Activated CD4-positive, alpha-beta T cell treated with anti-CD3 and anti-CD28 coated beads for 48 hours (primary cell): ENCODE measurements at places on chromosomes 4 and X.
A peak's percentile ranks its signal among the peaks of the same experiment; 100 is the strongest.

GRCh38 chrX:86104526-86104925 lies 43.7 kb upstream of the DACH2 start:
- DNase-seq = no peak

DNA sequence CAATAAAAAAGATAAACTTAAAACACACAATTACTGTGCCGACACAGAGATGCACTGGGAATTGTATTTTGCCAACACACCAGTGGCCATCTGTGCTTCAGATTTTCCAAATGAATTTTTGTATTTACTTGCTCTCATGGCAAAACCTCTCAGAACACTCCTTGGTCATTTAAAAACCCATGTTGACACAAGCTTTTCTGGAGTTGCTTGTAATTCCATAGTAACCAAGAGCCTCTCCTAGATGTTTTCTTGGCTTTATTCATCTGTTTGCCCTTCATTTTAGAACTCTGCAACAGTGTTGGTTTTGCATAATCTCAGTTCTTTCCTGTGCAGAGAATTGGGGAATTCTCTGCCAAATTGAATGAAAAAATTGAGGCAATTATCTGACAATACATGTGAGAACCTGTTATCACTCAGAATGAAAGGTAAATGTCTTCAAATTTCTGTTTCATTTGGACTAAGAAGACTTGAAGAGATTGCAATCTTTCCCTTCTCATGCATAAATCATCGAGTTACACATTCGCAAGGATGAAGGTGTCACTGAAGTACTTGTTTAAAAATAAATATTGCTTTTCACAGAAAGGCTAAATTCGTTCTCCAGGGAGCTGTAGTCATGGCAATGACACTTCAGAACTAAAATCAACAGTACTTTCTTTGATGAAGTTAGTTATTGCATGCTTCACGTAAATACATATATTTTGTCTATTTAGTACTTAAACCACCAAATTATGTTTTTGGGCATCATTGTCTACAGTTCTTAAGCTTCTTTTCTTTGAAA lies 301.8 kb upstream of the CTSO start:
- no peak for DNase-seq

GRCh38 chr4:17134100-17134499 lies 235.7 kb upstream of the LDB2 start:
- no peak for DNase-seq

- no peak for DNase-seq
These were observed 65.6 kb downstream of the MRPL1 start for GRCh38 chr4:77927991-77928925.

- DNase-seq = no peak
These were observed 27.8 kb upstream of the SMIM10 start for GRCh38 chrX:134963041-134963440.

DNA sequence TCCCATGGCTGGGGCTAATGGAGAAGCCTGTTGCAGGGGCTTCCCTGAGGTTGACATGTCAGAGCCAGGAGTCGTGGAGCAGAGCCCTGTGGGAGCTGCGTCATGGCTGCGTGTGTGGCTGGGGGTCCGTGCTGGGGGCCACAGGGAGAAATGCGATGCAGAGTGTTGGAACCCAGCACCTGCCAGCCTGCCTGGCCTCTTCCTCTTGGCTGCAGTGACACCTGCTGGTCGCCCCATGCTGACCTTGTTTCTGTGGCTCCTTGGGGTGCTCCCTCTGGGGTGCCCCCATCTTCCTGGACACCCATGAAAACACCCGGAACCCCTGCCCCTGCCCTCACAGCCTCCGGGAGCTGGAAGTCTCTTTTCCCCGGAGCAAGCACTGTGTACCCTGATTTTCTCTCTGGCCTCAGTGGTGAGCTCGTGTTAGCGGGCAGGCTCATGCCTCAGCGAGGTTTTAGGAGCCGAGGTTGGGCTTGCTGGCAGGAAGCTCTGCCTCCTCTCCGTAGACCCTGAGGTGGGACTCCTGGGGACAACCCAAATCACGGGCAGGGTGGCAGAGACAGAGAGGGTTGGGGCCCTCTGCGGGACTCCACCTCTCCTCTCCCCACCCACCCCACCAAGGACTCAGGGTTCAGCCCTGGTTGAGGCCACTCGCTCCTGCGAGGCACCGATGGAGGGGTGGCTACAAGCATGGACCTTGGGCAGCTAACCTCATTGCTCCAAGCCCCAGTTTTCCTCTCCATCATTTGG lies 103.7 kb downstream of the SORCS2 start:
- DNase-seq = peak; percentile 34

- no peak for DNase-seq
These were observed 16.8 kb downstream of the HPGDS start for GRCh38 chr4:94325835-94326234.

DNA sequence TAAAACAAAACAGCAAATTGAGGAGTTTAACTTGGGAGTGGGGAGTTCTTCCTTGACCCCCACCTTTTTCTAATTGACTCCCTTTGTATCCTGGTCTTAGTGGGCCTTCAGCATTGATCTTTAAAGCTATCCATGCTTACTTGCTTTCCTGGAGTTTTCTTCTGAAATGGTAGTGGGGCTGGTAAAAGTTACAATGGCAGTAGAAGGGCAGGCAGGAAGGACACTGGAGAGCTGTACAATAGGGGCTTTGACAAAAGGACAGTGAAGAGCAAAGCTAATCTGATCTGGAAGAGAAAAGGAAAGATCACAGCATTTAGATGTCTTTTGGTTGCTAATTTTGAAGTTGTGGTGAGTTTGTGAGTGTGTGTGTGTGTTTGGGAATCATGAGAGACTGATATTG lies 111.5 kb downstream of the MID1 start:
- no peak for DNase-seq

GRCh38 chr4:99705891-99706290 lies 48.3 kb upstream of the C4orf54 start:
- no peak for DNase-seq

- DNase-seq = no peak
These were observed 62.7 kb downstream of the SLC9A6 start for GRCh38 chrX:136047969-136048368.

GRCh38 chr4:159010563-159011260 lies 92.2 kb upstream of the RAPGEF2 start:
- DNase-seq = no peak

GRCh38 chr4:88333741-88334405 lies 44.8 kb upstream of the HERC6 start:
- no peak for DNase-seq

- no peak for DNase-seq
These were observed 5.8 kb downstream of the ANOS1 start for GRCh38 chrX:8726031-8726652.

- peak; percentile 88 for DNase-seq
These were observed 247 bp upstream of the PPA2 start for GRCh38 chr4:105474099-105474518.

DNA sequence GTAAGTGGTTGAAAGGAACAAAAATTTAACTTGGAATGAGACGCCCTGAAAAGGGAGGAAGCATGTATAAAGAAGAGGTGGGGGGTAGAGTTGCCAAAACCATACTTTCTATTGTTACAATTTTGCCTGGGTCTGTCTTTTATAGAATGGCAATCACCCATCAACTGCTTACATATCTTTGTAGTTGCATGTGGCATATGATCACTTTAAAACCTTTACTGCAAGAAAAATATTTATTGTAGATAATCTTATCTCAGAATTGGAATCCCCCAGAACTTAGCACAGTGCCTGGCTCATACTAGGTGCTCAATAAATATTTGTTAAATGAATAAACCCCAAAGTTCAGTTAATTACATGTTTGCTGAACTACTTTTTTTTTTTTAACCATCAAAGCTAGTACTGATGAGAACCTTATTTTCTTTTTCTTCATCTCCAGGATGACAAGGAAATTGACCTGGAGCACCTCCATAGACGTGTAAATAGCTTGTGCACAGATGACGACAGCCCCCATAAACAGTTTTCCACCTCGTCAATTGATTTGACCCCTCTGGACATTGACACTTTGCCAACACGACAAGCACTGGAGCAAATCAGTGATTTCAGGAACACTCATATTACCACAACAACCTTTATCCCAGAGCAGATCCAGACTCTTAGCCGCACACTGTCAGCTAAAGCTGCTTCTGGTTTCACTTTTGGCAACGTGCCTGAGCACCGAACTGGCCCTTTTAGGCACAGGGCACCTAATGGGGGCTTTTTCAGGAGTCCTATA lies 56.7 kb upstream of the ATOH1 start:
- no peak for DNase-seq

DNA sequence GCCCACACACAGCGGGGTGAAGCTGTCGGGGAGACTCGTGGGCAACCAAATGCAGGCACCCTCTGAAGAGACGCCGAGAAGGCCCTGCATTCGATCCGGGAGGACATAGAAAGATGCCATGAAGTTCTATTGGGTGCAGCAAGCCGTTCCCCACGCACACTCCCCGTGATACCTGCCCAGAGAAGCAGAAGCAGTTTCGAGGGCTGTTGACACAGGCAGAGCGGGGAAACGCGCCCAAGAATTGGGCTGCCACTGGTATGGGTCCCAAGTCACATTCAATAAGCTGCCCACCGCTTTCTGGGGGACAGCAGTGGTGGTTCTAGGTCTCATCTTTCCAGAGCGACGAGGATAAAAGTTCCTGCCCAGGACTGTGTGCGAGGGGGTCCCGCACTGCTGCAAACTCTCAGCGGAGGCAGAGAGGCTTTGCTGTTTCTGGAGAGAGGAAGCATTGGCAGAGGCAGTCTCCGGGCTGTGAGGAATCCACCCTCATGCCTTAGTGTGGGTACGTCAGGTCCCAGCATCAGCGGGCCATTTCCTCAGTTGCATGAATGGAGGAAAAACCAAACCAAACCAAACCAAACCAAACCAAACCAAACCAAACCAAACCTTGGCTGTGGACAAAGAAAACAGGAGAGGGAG lies 10.1 kb downstream of the PITX2 start:
- no peak for DNase-seq

DNA sequence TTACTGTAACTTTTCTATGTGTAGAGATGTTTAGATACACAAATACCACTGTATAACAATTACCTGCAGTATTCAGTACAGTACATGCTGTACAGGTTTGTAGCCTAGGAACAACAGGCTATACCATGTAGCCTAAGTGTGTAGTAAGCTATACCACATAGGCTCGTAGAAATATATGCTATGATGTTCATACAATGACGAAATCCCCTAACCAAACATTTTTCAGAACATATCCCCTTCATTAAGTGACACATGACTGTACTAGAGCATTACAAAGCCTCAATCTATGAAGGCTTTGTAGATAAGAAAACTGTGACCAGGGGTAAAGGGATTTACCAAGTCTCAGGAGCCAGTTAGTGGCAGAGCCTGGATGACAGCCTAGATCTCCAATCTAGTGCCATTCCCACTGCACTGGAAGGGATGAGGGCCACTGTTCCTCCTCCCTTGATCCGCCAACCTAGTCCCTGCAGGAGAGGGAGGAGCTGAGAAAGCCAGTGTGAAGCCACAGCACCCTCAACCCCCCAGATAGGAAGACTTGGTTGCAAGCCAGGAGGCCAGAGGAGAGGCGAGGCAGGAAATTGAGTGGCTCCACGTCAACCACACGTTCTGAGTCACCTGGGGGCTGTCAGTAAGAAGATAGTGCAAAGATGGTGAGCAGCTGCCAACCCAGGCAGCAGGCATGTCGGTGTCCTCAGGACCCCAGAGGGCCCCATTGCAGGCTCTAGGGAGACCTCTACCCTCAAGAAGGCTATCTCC lies 227.7 kb downstream of the BCOR start:
- DNase-seq = peak; percentile 79

GRCh38 chr4:143451186-143451585 lies 62.3 kb upstream of the SMARCA5 start:
- no peak for DNase-seq

GRCh38 chrX:3963980-3964379 lies 250.5 kb upstream of the PRKX start:
- DNase-seq = no peak

DNA sequence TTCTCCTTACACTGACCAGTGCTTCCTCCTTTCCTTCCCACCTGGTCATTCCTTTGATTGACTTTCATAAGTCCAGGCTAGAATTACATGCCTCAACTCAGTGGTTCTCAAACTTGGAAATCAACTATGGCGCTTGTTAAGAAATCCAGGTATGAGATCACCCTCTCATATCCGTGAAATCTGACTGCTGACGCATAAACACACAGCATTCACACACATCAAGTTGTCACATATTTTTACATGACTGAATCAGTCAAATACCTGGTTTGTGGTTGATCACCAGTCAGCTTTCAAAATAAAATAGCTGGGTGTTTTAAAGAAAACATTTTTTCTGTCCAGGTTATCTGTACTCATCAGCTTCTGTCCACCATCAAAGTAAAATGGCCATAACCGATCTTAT lies 433.5 kb downstream of the AFF2 start:
- DNase-seq = no peak

DNA sequence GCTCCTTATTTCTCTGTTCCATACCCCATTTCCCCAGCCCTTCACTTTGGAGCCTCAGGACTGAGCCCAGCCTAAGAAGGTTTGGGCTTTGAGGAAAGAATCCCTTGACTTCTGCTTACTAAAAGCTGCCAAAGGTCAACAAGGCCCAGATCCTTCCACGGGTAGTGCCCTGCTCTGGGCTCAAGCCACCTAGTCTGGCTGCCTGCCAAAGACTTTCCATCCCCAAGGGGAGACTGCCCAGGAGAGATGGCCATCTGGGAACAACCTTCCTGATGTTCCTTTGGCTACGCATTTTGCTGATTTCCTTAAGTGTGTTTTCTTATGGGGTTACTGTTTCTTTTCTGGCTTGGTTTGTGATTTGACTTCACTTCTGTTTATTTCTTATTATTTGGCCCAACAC lies 49.8 kb upstream of the NDP start:
- DNase-seq = no peak

DNA sequence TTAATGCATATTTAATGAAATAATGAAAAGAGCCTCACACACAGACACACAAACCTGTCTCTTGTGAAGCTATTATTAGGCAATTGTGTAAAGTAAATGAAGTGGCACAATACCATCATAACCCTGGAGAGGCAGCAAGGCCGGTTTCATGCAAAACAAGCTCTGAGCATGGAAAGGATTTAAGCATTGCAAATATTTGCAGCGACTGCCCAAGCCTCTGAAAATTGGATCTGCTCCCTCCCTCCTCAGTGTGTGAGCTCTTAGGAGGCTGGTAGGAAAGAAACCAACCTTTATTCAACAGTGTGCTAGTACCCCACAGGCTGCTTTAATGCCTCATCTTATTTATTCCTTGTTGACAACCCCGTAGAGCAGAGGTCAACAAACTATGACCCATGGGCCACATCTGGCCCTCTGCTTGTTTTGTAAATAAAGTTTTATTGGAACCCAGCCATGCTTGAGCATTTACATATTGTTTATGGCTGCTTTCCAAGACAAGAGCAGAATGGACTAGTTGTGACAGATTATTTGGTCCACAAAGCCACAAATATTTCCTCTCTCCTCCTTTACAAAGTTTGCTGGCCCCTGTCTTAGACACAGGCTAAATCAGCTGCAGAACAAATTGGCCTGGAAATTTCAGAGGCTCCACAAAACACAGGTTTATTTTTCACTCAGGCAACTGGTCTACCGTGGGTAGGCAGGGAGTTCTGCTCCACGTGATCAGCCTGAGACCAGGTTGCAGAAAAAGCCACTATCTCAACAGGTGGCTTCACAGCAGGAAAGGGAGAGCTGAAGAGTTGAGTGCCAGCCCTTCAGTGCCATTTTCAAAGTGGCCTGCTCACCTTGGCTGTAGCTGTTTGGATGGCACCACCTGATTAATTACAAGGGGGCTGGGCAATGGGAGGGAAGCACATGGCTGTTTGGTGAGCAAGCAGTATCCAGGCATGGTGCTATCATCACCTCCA lies 16.8 kb downstream of the RS1 start:
- DNase-seq = no peak
